ENCODE measurements at places on chromosomes 13 and 19.

DNA sequence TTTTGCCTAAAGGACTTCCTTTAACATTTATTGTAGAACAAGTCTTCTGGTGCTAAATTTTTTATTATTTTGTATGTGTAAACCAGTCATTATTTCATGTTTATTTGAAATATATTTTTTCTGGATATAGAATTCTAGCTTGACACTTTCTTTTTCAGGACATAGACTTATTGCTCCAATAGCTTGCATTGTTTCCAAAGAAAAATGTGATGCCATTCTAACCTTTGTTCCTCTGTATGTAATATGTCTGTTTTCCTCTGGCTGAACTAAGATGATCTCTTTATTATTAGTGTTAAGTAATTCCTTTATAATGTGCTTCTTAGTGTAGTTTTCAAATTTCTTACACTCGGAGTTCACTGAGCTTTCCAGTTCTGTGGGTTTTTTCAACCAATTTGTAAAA is 174.1 kb upstream of the STARD13 start:
- no peak for DNase-seq

- DNase-seq: no peak
These were observed 12.9 kb downstream of the STARD13 start for GRCh38 chr13:33272531-33273124.

GRCh38 chr13:44762911-44763310 is 186.8 kb upstream of the TSC22D1 start:
- no peak for DNase-seq

- peak; percentile 86 for DNase-seq
These were observed 1.1 kb downstream of the ADAMTS10 start for GRCh38 chr19:8609279-8610040.

DNA sequence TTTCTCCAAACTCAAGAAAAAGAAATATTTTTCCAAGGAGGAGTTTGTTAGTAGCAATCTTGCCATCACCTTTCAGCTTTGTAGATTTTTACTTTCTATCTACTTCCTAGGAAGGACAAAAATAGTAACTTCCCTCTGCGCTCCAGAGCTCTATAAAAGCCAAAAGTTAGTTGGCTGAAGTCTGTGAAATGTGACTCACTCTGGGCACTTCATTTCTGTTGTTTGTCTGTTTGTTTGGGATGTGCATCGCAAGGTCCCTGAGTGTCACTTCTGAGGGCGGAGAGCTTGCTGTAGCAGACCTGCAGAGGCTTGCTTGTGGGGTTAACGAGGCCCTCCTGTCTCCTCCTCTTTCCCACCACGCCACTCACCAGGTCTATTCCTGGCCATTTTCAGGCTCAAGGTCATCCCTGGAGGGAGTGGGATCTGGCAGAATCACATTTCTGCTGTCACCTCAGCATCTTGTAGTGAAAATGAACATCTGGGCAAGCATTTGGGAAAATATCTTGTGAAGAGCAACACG is 307.6 kb downstream of the GPC6 start:
- no peak for DNase-seq

GRCh38 chr19:12912571-12912970 is 6.5 kb downstream of the SYCE2 start:
- no peak for DNase-seq

- DNase-seq: no peak
These were observed 156.4 kb downstream of the MYO16 start for GRCh38 chr13:108785844-108786243.

GRCh38 chr13:26914148-26914547 is 153.6 kb upstream of the GPR12 start:
- DNase-seq: no peak

DNA sequence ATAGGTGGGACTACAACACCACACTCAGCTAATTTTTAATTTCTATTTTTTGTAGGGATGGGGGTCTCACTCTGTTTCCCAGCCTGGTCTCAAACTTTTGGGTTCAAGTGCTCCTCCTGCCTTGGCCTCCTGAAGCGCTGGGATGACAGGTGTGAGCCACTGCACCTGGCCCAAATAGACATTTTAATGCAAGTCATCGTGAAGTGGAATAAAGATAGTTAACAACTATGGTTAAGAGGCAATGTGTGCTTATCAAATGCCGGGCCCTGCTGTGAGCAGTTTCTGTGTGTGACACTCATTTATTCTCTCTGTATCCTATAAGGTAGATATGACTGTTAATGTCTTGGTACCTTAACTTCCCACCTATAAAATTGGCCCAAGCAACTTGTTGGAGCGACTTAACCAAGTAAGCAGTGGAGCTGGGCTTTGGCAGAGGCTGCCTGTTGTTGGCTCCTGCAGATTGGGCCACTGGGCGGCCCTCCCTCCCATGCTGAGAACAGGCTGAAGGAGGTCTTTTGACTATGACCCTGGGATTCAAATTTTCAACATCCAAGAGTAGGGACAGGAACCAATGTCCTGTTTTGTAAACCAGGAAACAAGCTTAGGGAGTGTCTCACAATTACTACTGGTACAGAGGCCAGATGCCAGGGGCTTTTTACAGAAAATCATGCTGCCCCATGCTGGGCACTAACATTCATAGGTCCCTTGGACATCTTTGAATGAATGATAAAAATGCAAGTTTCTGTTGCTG is 450.7 kb downstream of the TSHZ3 start:
- DNase-seq: no peak

- DNase-seq: no peak
These were observed 7.1 kb upstream of the KLK14 start for GRCh38 chr19:51089786-51090185.

GRCh38 chr13:66424422-66424821 is 805.7 kb downstream of the PCDH9 start:
- DNase-seq: no peak

DNA sequence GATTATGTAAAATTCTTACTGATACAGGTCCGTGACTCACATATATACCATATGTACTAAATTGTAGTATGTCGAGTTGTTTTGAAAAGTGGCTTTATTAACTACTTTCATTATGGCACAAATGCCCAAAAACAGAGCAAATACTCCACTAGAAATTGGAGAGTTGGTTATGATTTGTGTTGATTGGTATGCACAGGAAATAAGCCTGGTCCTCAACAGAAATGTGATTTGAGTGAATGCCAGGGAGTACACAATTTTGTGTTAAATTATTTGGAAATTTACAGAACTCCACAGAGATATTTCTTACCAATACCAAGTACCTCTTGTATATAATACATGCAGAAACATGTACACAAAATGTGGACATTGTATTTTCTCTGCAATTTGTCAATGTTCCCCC is 676.7 kb downstream of the PCDH9 start:
- no peak for DNase-seq

DNA sequence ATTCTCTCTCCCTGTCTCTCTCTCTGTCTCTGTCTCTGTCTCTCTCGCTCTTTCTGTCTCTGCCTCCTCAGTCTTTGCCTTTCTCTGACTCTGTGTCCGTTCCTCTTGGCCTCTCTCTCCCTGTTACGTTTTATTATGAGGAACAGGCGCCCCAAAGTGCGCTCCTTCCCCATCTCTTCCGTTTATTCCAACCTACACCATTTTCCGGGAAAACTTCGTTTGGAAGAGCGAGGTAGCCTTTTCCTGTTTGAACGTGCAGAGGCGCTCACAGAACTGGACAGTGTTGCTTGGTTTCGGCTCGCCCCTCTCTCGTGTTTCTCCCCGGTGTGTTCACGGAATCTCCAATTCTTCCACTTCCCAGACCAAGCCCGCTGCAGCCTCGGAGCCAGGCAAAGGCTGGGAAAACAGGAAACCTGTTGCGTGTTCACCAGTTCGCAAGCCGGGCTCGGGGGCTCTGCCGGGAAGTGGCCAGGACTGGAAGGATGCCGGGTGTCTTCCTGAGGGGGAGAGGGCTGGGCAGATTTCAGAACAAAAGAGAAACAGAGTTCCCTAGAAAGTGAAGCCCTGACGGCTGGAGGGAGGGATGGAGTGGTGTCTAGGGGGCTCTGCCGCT is 605 bp downstream of the TMEM255B start:
- no peak for DNase-seq

DNA sequence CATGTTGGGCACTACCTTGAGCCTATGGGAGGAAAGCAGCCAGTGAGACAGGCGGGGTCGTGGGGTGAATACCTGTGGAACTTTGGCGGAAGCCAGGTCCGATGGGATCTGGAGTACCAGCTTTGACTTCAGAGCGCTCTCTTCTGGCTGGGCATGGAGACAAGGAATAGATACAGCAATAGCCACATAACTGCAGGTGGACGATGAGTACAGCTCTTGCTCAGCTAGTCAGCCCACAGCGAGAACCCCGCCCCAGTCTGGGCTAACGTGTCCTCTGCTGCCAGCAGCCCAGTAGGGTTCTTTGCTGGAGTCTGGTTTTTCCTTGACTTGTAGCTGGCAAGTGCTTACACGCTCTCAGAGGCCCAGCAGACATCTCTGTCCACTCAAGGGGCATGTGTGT is 83.4 kb downstream of the SIPA1L3 start:
- DNase-seq: no peak

DNA sequence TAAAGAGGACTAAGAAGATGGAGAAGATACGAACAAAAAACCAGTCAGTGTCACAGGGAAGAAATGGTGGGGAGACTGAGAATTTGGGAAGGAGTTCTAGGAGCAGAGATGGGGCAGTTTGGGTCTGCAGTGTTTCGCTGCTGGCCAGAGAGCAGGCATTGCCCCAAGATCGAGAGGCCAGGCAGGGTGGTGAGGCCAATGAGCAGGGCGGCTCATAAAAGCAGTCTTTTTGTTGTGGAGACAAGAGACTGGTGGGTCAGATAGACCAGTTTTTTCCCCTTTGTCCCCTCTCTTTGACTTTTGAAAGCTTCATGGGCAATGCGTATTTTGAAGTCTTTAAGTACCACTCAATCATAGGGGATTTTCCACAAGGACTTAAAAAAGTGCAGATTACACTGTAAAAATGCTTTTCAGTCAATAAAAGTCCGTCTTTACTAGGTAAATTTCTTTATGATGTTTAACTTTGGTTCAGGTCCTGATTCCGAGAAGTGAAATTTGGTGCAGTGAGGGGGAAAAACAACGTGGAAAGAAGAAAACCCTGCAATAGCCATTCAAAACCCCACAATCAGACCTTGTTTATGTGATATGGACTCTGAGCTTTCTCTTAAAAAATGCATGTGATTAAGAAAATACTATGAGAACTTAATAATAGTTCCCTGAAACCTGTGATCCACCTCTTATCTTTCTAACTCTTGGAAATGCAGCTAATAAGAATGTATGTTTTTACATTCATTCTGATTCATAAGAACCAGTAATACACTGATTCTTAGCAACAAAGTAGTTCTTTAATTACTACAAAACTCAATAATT is 338.9 kb downstream of the KLF5 start:
- DNase-seq: no peak

DNA sequence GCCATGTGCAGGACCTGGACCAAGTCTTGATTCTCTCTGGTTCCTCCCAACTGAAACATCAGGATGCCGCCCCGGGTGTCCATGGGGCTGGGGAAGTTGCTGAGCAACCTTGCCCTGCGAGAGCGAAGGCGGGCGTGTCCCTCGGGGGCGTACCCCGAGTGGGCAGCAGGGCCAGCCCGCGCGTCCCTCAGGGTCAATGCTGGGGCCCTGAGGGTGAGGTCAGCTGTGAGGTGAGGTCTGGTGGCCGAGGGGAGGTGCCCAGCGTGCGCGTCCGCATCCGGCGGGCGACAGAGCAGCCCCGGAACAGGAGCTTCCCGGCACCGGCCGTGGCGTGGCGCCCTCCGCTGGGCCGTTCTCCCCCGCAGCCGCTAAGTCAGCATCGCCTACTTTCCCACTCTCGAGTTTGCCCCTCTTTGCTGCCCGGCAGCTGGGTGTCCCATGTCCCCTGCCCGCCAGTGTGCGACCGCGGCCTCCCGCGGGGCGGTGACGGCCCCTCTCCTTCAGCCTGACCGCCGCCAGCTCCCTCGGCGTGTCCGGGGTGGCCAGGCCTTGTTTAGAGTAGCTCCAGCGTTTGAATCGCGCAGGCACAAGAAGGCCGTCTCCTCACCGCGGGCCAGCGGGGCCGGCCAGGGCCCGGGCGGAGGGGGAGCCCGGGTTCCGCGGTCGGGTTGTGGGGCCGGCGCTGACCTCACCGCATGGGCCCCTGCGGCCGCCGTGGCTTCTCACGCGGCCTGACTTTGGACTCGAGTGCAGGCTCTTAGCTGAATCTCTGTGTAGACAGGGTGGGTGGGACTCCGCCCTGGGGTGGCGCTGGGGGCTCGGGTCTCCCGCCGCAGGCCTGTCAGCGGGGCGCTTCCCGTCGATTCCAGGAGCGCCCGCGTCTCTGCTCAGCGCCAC is 33.0 kb downstream of the GJA3 start:
- DNase-seq: no peak

DNA sequence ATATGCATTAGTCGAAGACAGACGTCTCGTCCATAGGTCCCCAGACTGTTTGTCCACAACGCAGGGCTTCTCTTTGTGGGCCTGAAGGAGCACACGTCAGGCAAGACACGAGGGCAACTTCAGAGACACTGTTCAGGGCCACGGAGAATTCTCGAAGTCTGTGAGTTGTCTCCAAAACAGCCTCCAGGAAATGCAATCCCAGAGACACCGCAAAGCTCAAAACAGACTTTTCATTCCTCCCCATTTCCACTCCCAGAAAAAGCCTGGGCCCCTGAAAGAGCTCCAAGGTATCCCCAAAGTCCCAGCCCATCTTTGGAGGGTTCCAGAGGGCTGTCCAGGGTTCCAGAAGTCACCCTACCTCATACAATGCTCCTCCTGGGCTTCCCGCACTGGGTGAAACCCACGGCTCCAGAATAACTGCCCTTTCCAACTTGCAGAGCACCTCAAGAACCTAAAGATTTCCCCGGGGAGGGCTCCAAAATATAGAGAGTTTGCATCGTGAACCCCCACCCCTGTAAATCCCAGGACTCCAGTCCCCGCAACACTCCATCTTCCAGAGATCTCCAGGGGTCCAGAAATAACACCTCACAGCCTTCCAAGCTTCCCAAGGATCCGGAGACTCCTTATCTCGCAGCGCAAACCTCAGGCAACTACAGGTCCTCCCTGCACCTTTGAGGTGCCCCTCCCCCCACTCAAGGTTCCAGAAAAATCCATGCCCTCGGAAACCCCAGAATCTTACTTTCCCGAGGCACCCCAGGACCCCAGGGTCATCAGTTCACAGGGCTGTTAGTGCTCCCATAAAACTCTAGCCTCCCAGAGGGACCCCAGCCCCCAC is 687 bp upstream of the FTL start:
- no peak for DNase-seq

GRCh38 chr19:32863301-32863700 is 6.3 kb downstream of the SLC7A9 start:
- no peak for DNase-seq

GRCh38 chr19:35845215-35846037 is 6.9 kb downstream of the NPHS1 start:
- no peak for DNase-seq

DNA sequence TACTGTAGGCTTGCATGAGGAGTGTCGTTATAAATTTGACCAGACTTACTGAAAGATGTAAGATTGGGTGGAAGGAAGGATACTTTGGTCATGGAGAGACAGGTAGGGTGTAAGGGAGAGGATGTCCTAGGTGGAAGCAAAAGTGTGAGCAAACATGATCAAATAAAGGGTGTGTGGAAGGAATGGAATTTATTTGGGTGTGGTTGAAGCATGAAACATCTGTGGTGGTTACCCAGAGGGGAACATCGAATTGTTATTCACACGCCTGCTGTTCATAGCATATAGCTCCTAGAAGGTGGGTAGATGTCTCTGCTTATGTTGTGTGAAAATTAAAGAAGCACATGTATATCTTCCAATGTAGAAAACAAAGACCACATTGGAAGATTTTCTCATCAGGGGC is 157.7 kb downstream of the ATP8A2 start:
- no peak for DNase-seq

- DNase-seq: no peak
These were observed 11.1 kb downstream of the ZC3H4 start for GRCh38 chr19:47102346-47103060.

GRCh38 chr19:41563854-41564514 is 12.0 kb upstream of the CEACAM21 start:
- no peak for DNase-seq

GRCh38 chr13:44125943-44126469 is 246.3 kb downstream of the LACC1 start:
- no peak for DNase-seq

All from KG1 (cell line).